ENCODE measurements at places on chromosomes 7 and 10.

DNA sequence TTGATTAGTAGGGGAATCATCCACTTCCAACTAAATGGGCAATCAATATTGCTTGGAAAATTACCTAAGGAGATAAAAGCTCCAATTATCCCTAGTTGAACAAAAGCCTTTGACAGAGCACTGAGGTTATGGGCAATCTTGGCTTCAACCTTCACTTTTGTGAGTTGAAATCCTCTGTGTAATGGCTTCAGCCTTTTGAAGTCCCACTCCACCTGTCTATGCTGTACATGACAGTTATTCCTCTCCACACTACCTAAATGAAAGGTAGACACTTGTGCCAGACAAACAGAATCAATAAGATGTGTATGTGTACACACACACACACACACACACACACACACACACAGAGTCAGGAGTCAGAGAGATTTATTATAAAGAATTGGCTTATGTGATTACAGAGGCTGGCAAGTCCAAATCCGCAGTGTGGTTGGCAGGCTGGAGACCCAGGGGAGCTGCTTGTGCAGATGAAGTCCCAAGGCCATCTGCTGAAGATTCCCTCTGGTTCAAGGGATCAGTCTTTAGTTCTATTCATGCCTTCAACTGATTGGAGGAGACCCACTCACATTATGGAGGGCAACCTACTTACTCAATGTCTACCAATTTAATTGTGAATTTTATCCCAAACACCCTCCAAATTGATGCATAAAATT lies 164.8 kb upstream of the CDC14C start:
- DNase-seq = no peak
- no peak overlapping the region for H3K4me3 ChIP-seq
- H3K4me1 ChIP-seq = no peaks in the 10 kb centered on the region

DNA sequence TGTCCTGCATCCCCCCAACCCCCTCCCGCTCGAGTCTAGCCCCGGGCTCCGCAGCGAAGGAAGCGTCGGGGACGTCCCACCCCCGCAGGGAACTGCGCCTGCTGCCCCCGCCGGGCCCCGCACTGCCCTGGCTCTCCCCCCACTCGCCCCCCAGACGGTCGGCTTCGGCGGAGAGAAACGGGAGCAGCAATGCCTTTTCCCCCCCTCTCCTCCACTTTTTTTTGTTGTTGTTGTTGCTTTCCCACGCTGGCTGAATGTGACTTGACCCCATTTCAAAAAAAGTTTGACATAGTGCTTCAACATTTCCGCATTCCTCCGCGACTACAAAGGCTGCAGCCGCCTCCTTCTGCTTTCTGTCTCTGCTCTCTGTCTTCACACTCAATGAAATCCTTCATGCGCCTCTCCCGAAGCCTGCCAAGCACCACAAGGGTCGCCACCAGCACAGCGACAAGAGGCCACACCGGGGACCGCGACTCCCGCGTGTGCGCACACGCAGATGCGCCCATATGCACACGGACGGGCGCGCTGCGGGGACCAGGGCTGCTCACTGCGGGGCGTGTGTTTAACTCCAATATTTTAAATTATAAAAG lies 1.0 kb downstream of the CDK6 start:
- H3K4me3 ChIP-seq = peak overlapping the region; percentile 89
- H3K27ac ChIP-seq = peak overlapping the region; percentile 86
- DNase-seq = no peak
- no peaks in the 10 kb centered on the region for H3K36me3 ChIP-seq
- peaks cover 19% of the 10 kb centered on the region for H3K4me1 ChIP-seq

DNA sequence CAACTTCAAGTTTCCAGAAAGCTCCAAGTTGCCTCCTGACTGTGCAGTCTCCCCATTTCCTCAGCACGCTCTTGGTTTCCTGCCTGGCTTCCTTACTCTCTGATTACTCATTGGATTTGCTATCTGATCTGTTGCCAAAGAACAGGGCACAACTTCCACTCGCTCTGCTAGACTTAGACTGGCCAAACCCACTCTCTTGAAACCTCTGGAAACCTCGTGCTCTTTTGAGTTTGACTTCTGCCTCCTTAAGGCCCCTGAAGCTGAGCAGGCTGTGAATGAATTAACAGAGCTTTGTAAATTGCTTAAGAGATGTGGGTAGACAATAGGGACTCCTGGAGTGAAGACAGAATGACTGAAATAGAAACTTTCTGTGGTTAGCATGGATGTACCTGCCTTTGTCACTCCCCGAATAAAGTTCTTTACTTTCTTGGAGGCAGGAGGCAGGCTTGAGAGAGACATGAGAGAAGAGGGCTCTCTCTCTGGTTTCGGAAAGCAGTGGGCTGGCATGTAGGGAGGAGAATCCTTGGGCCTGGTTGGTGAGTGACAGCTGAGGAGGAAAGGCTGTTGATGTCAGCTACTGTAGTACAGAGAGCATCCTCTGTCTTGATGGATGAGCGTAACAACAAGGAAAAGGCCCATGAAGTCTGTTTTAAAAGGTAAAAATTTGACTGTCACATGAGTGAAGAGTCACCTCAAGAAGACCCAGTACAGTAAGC lies 70.8 kb downstream of the CHN2 start:
- no peak overlapping the region for H3K4me3 ChIP-seq
- no peak overlapping the region for H3K27ac ChIP-seq
- H3K4me1 ChIP-seq = no peaks in the 10 kb centered on the region
- no peak for DNase-seq
- H3K27me3 ChIP-seq = no peaks in the 10 kb centered on the region

DNA sequence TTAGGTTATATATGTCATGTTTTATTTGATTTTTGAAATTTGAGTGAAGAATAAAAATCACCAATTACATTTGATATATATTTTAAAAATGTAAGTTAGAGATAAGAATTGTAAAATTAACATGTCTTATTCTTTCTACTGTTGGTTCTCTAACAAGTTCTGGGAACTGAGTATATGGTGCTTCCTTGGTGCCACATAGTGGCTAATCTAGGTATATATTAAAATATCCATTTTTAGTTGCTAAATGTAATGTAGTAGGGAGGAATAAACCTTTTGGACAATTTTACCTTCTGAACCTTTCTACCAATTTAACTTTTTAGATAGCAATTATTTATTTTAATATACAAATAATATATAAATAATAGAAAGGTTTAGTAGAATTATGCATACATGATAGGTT lies 17.5 kb downstream of the CFAP69 start:
- no peak for DNase-seq
- no peaks in the 10 kb centered on the region for H3K36me3 ChIP-seq
- H3K4me1 ChIP-seq = no peaks in the 10 kb centered on the region
- no peaks in the 10 kb centered on the region for H3K27me3 ChIP-seq
- H3K4me3 ChIP-seq = no peak overlapping the region

DNA sequence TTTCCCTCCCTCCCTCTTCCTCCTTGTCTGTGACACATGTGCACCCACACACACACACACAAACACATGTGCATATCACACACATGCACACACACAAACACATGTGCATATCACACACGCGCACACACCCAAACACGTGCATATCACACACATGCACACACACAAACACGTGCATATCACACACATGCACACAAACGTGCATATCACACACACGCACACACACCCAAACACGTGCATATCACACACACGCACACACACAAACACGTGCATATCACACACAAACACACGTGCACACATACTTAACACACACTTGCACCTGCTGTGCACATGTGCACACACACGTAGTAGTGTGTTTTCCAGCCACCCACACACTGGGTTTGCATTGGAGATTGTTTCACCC lies 29.4 kb upstream of the KNDC1 start:
- no peak overlapping the region for H3K27ac ChIP-seq
- no peak overlapping the region for H3K4me3 ChIP-seq
- no peaks in the 10 kb centered on the region for H3K4me1 ChIP-seq
- no peaks in the 10 kb centered on the region for H3K27me3 ChIP-seq
- no peak for DNase-seq

DNA sequence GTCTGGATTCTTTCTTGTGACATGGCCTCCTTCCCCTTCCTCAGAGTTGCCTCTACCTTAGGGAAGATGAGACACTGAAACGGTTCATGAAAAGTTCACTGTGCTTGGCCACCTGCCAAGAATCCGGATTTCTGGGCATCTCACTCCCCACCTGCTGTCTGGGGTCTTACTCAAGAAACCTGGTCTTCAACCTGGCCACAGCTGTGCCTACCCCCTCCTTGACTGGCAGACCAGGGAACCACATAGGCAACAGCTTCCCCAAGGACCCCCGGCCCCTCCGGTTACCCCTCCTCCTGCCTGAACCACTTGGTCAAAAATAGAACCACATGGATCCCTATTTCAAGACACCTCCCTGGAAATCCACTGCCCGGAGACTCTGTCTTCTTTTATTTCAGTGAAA lies 58.7 kb upstream of the NANOS1 start:
- no peaks in the 10 kb centered on the region for H3K27me3 ChIP-seq
- H3K4me3 ChIP-seq = no peak overlapping the region
- H3K27ac ChIP-seq = no peak overlapping the region
- no peak for DNase-seq
- no peaks in the 10 kb centered on the region for H3K36me3 ChIP-seq

- no peak overlapping the region for H3K27ac ChIP-seq
- H3K36me3 ChIP-seq = no peaks in the 10 kb centered on the region
- H3K4me1 ChIP-seq = no peaks in the 10 kb centered on the region
- no peak overlapping the region for H3K4me3 ChIP-seq
- DNase-seq = no peak
Measured at GRCh38 chr10:126062131-126063032, 166.0 kb downstream of the FANK1 start.

DNA sequence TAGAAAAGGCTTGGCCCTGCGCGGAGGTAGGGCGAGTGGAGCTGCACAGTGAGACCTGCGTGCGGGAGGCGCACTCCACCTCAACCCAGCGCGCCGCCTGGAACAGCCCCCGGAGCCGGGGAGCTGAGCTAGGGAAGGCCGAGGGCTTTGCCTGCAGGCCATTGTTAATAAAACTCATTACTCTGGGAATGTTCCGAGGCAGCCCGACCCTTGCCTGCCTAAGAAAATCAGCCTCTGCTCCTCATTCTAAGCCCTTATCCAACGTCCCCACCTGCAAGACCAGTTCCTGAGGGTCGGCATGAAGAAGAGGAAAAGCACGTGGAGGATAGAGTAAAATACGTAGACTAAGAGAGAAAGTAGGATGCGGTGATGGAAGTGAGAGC lies 55.3 kb downstream of the C7orf25 start:
- no peaks in the 10 kb centered on the region for H3K27me3 ChIP-seq
- H3K4me1 ChIP-seq = peaks cover 4% of the 10 kb centered on the region
- H3K4me3 ChIP-seq = peak overlapping the region; percentile 15
- DNase-seq = no peak
- no peaks in the 10 kb centered on the region for H3K36me3 ChIP-seq
